ENCODE measurements at places on chromosomes 7 and 10.

DNA sequence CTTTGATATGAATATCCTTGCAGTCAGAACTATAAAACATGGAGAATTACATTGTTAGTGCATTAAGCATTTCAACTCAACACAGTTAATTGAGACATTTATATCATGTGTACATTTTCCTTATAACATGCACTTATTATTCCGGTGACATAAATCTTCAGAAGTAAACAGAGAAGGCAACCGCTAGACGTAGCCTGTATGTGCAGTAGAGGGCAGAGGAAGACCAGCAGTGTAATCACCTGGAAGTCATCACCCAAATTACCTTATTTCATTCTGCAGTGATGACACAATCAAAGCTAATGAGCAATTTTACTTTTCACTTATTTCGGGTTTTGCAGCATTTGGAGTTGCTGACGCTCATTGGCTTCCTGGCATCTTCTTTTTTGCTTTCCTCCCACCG is 394.6 kb downstream of the SDK1 start:
- DNase-seq, result no peak

- no peak for DNase-seq
Observed at GRCh38 chr7:55124989-55125875, 106.4 kb downstream of the EGFR start.

DNA sequence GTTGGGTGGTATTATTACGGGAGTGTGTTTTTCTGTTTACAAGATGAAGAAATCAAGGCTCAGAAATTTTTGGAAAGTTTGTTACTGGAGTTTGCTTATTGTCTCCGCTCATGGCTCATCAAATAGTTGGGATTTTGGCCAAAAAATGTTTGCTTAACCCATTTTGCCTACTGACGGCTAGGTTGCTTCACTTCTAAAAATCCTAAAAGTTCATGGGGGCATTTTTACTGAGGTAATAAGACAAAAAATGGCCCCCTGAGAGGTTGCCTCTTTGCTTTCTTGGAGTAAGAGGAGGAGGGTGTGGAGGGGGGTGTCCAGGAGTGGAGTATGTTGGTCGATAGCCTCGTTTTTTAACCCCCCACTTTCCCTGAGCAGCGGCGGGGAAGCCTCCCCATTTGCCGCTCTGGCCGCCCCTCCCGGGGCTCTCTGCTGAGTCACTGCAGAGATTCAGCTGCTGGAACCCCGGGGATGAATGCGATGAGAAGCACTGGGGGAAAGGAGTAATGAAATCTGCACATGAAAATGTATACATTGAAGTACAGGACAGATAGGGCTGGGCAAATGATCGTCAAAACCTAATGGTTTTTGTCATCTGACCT is 1.5 kb downstream of the MEST start:
- DNase-seq, result no peak

- DNase-seq, result no peak
Observed at GRCh38 chr10:43125881-43126731, 12.1 kb upstream of the CSGALNACT2 start.

GRCh38 chr7:94417306-94417705 is 22.6 kb downstream of the COL1A2 start:
- no peak for DNase-seq

- DNase-seq, result no peak
Observed at GRCh38 chr10:113957013-113957412, 86.7 kb upstream of the ADRB1 start.

GRCh38 chr7:78924581-78924980 is 528.9 kb downstream of the MAGI2 start:
- no peak for DNase-seq

DNA sequence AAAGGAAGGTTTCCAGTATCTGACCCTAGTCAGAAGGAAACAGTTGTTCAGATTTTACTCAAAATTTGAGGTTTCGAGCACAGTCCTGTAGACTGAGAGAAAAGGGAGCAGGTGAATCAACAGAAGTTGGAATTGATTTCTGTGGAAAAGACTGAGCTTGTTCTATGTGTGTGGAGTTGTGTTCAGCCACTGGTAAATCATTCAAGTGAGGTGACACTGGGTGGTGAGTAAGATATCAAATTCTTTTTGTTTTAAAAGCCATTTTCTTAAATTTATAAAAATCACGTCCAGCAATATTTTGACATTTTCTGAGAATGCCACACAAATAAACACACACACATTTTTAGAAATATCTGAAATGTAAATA is 165.1 kb downstream of the HGF start:
- no peak for DNase-seq

GRCh38 chr7:23973264-23973663 is 263.2 kb downstream of the STK31 start:
- DNase-seq, result no peak

Data from HTR-8/SVneo (cell line).